ENCODE measurements at places on chromosomes 5 and 9. TPM values are rescaled to one million over a fixed set of nuclear protein-coding genes. Genes with fewer than 3 reads are reported as not detected.

SEC24A gene
- 37.2 TPM for total RNA-seq

DNA sequence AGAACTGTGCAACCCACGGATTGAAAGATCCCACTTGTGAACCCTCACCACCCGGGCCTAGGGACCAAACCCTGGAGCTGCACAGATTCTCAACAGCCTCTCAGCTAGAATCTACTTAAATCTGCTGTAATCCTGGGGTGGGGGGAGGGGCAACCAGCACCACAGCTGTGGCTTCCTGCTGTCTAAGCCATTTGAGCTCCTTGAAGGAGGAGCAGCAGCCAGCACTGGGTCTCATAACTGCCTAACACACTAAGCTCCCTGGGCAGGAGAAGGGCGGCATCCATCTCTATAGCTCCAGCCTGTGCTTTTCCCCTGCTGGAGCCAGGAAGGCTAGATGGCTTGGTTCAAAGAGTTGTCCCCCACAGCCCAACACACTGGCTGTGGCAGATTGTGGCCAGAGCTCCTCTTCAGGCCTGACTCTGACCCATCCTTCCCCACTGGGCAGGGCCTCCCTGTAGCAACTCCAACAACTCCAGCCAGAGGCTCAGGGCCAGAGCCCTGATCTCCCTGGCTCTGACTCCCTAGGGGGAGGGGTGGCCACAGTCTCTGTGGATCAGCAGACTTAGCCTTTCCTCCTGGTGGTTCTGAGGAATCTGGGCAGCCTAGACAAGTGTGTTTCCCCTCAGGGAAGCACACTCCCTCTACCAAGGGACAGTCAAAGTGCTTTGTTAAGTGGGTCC lies 72.0 kb upstream of the C9orf72 start:
- DNase-seq, result no peak

- no peak for DNase-seq
These were observed 77.3 kb downstream of the ANGPTL2 start for GRCh38 chr9:127045148-127045547.

DNA sequence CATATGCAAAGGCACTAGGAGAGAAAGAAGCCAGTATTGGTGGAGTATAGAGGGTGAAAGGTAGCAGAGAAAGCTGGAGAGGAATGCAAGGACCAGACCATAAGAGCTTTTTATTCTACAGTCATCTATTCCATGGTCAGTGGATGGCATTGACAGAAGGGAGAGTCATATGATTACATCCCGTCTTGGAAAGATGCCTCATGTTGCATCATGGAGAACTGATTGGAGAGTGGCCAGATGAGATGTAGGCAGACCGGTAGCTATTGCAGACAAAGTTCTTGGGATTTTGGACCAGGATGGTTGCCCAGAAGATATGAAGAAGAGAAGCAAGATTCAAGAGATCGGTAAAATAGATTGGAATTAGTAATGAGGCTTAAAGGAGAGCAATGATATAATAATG lies 260.7 kb downstream of the CHSY3 start:
- no peak for DNase-seq

- DNase-seq, result no peak
These were observed 201.3 kb downstream of the C9orf152 start for GRCh38 chr9:110006657-110007056.

Measured in osteocyte (in vitro differentiated cells).